ENCODE measurements at places on chromosomes 11 and 22.

DNA sequence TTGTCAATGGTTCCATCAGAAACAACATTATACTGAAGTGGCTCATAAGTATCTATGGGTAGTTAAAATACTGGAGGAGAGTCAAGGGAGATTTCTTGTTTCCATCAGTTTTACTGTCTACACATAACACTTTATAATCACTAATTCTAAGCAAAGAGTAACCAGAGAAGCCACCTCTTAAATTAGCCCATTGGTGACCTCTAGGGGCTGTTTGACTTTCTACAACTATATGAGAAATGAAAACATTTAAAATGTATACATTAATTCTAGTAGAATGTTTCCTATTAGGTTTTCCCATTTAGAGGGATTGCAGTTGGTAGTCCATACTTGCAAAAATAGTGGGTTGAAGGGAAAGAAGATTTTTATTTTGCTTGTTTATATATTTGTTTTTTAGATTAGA, 504.3 kb downstream of the FAM181B start:
- no peak for DNase-seq

GRCh38 chr22:20224256-20224626, 43.9 kb downstream of the RTN4R start:
- DNase-seq = no peak

GRCh38 chr11:23924226-23924625, 572.6 kb upstream of the LUZP2 start:
- no peak for DNase-seq

- DNase-seq = no peak
Measured at GRCh38 chr11:17533778-17534415, 10.3 kb downstream of the USH1C start.

DNA sequence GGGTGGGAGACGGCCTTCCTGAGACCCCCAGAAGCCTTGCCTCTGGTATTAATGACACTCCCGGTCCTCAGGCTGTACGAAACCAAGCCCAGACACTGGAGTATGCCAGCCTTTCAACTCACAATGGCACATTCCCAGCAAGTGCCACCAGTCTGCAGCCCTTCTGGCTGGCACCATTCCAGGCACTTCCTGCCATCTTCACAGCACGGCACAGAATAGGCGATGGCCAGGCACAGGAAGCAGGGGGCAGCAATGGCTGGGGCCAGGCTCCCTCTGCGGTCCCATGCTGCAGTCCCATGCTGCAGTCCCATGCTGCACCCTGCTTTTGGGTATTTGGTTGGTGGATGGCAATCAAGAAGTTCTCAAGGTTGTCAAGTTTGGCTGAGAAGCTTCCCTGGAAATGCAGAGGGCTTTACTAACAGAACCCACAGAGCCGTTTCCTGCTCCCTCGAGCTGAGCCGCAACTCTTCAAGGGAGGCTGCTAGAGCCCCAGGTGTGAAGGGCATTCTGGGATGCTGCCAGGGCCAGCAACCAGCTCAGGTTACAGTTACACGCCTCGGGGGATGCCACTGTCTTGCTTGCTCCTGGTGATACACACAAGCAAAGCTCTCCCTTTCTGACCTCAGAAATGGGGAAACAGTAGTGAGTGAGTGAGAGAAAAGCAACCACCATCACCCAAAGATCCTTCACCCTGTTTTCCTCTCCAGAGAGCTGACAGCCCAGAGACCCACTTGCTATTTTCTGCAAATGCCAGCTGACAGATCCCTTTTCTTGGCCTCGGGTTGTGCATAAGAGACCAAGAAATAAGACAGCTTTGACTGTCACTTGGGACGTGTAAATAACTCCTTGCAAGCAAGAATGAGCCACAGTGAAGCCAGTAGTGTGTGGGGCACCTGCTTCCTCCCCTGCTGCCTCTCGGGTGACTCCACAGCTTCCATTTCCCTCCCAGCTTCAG, 23.9 kb downstream of the LRFN4 start:
- no peak for DNase-seq

GRCh38 chr11:27420722-27421572, 51.6 kb downstream of the LGR4 start:
- no peak for DNase-seq

Measured in stimulated activated CD4-positive, alpha-beta T cell treated with anti-CD3 and anti-CD28 coated beads, Interleukin-15, amount 100 ng/mL, for 1 hour (primary cell).